Activated CD4-positive, alpha-beta T cell treated with anti-CD3 and anti-CD28 coated beads, Interleukin-2, amount 10 ng/mL, durations not matched to agents 7 days and 5 days (primary cell): ENCODE measurements at places on chromosomes 11 and 22. TPM values are rescaled to one million over a fixed set of nuclear protein-coding genes. Genes with fewer than 3 reads are reported as not detected.
A peak's percentile ranks its signal among the peaks of the same experiment; 100 is the strongest.

GRCh38 chr11:30635401-30635989, 49.3 kb upstream of the MPPED2 start:
- no peak overlapping the region for H3K27ac ChIP-seq
- H3K36me3 ChIP-seq: no peaks in the 10 kb centered on the region
- no peak for DNase-seq
- no peaks in the 10 kb centered on the region for H3K4me1 ChIP-seq

DNA sequence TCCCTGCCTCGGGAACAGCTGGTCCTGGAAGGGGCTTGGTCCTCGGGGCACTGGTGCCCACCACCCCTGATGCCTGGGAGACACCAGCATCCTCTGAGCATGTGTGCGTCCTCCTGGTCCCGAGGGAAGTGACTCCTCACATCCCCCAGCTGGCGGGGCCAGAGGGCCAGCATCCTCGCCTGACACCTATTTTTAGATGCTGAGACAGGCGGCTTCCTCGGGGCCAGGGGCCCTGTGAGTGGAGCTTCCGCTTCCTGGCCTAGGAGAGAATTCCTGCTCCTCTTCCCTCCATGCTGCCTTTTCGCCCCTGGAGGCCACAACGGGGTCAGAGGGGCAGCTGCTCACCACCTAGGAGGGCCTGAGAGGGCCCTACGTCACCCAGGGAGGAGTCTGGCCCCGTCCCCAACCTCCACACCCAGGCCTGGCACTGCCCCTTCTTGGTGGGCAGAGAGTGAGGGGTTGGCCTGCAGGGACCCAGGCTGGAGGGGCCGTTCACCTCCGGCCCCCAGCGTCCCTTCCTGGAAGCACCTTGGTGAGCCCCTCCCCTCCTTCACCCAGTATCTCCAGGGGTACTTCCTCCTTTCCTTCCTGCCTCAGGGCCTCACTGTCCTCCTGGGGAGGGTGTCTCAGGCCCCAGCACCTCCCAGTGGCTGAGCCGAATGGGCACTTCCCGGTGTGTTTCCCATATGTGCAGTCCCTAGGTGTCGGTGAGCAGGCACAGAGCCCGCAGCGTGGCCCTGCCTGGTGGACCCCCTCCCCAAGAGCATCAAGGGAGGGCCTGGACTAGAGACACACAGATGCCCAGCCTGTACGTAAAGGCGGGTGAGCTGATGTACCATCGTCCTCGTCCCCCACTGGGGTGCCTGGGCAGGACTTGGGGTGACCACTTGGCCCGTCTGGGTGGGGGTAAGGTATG, 6.1 kb downstream of the CD81 start:
- DNase-seq: no peak
- peak overlapping the region; percentile 71 for H3K27ac ChIP-seq
- peaks cover 15% of the 10 kb centered on the region for H3K36me3 ChIP-seq
- H3K4me3 ChIP-seq: no peak overlapping the region
- H3K27me3 ChIP-seq: no peaks in the 10 kb centered on the region

DNA sequence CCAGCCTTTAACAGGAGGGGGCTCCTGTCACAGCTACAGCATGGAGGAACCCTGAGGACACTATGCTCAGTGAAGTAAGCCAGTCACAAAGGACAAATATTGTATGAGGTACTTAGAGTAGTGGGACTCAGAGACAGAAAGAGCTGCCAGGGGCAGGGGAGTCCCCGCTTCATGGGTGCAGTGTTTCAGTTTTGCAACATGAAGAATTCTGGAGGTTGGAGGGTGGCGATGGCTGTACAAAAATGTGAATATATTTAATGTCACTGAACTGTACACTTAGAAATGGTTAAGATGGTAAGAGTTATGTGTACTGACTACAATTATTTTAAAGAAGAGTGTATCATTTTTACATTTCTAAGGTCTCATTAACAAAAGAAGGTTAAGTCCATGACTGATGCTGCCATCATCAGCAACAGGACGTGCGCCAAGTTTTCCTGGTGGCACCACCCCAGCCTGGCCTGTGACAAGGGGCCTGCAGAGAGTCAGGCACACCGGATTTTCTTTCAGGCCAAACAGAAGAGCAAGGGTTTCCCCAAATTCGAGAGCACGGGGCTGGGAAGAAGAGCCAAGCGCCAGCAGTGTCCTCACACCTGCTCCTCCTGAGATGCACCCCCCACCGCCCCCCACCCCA, 22.1 kb downstream of the YPEL1 start:
- no peak for DNase-seq
- no peaks in the 10 kb centered on the region for H3K27me3 ChIP-seq
- H3K27ac ChIP-seq: no peak overlapping the region
- no peaks in the 10 kb centered on the region for H3K36me3 ChIP-seq

DNA sequence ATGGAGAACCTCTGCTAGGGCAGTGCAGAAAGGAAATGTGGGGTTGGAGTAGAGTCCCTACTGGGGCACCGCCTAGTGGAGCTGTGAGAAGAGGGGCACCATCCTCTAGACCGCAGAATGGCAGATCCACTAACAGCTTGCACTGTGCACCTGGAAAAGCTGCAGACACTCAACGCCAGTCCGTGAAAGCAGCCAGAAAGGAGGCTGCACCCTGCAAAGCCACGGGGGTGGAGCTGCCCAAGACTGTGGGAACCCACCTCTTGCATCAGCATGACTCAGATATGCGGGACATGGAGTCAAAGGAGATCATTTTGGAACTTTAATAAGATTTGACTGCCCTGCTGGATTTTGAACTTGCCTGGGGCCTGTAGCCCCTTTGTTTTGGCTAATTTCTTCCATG, 8.7 kb downstream of the TSKU start:
- no peak overlapping the region for H3K4me3 ChIP-seq
- H3K27ac ChIP-seq: no peak overlapping the region
- no peaks in the 10 kb centered on the region for H3K36me3 ChIP-seq
- H3K4me1 ChIP-seq: no peaks in the 10 kb centered on the region
- H3K27me3 ChIP-seq: peaks cover 6% of the 10 kb centered on the region
- no peak for DNase-seq

- H3K27me3 ChIP-seq: no peaks in the 10 kb centered on the region
- H3K27ac ChIP-seq: no peak overlapping the region
- H3K4me1 ChIP-seq: no peaks in the 10 kb centered on the region
- no peak overlapping the region for H3K4me3 ChIP-seq
- H3K36me3 ChIP-seq: no peaks in the 10 kb centered on the region
Measured at GRCh38 chr22:49044776-49045175, 782.9 kb downstream of the BRD1 start.

- no peak overlapping the region for H3K4me3 ChIP-seq
- DNase-seq: no peak
- H3K36me3 ChIP-seq: peaks cover 27% of the 10 kb centered on the region
- peaks cover 15% of the 10 kb centered on the region for H3K4me1 ChIP-seq
- H3K27ac ChIP-seq: no peak overlapping the region
- no peaks in the 10 kb centered on the region for H3K27me3 ChIP-seq
Measured at GRCh38 chr11:59801981-59802638, 8.5 kb downstream of the MRPL16 start.

DNA sequence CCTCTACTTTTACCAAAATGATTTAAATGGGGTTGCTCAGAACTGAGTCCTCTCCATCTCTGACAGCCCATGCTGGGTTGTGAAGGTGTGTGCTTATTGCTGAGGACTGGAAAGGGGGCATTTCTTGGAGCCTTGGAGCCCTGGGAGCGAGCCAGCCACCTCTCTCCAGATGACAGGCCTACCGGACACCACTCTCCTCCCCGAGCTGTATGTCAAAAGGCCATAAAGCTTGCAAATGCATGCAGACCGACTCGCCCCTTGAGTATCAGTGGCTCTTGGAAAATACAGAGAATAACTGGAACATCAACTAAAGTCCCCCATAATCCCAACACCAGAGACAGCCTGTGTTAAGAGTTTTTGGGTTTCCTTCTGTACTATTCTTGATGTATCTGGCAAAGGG, 67.9 kb upstream of the PITPNB start:
- H3K4me3 ChIP-seq: no peak overlapping the region
- no peaks in the 10 kb centered on the region for H3K27me3 ChIP-seq
- H3K36me3 ChIP-seq: no peaks in the 10 kb centered on the region
- H3K27ac ChIP-seq: no peak overlapping the region

DNA sequence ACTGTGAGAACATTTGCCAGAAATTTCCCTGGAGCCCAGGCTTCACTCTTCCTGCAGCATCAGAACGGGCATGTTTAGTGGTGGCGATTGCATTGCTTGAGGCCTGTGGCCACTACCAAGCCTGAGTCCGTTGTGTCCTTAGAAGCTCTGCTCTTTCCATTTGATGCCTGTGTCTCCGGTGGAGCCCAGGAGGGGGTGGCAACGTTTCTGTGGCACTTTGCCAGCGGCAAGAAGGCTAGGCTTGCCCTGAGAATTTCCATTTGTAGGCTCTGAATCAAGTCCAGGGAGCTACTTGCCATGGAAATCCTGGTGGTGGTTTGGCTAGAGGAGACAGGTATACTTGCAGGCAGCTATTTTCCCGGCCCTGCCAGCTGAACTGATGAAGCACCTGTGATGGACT, 47.1 kb downstream of the ADAMTS8 start:
- H3K27me3 ChIP-seq: peaks cover 2% of the 10 kb centered on the region
- H3K27ac ChIP-seq: no peak overlapping the region
- no peak overlapping the region for H3K4me3 ChIP-seq
- DNase-seq: no peak
- peaks cover 6% of the 10 kb centered on the region for H3K4me1 ChIP-seq
- no peaks in the 10 kb centered on the region for H3K36me3 ChIP-seq

The NUDT8 gene
- total RNA-seq: 7.3 TPM

The SYT13 gene
- total RNA-seq: not detected

The APOL4 gene
- total RNA-seq: 0.54 TPM

The IFITM10 gene
- total RNA-seq: 1.3 TPM

The JAML gene
- total RNA-seq: 117 TPM

The CHRM1 gene
- total RNA-seq: not detected
